ENCODE measurements at places on chromosomes 5 and 9. TPM values are rescaled to one million over a fixed set of nuclear protein-coding genes. Genes with fewer than 3 reads are reported as not detected.

DNA sequence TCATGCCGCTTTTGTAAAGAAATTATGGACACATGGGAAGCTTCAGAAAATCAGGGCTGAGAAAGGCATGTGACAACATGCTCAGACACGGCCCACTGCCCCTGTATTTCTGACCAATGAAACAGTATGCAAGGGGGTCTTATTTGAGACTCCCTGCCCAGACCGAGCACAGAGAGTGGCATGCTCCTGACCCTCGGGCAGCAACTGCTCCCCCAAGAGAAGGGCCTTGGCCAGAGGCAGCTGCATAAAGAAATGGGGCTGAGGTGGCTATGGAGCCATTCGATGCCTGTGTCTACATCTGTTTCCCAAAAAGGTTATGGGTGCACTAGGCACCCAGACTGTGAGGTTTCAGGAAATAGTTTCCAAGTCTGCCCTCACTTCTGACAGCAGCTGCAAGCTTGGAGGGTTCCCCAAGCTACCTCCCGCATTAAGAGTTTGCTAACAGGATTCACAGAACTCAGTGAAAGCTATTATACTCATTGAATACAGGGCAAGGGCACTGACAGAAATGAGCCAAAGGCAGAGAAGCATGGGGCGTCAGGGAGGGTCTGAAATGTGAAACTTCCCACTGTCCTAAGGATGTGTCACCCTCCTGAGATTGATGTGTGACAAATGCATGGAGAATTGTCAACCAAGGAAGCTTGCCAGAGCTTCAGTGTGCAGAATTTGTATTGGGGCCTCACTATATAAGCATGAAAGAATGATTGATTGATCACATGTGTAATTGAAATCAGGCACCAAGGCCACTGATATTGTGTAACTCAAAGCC, 94.3 kb downstream of the DAP start:
- H3K27ac ChIP-seq, result no peak overlapping the region
- no peak overlapping the region for H3K4me3 ChIP-seq
- H3K36me3 ChIP-seq, result no peaks in the 10 kb centered on the region
- peaks cover 6% of the 10 kb centered on the region for H3K4me1 ChIP-seq

GRCh38 chr5:34656700-34657273, 659 bp downstream of the RAI14 start:
- no peaks in the 10 kb centered on the region for H3K36me3 ChIP-seq
- peaks cover 30% of the 10 kb centered on the region for H3K4me1 ChIP-seq
- H3K27ac ChIP-seq, result peak overlapping the region; percentile 97
- H3K4me3 ChIP-seq, result peak overlapping the region; percentile 95
- peak; percentile 70 for DNase-seq

- H3K27ac ChIP-seq, result no peak overlapping the region
- no peak overlapping the region for H3K4me3 ChIP-seq
- DNase-seq, result no peak
Observed at GRCh38 chr9:124062172-124062571, 50.6 kb downstream of the LHX2 start.

DNA sequence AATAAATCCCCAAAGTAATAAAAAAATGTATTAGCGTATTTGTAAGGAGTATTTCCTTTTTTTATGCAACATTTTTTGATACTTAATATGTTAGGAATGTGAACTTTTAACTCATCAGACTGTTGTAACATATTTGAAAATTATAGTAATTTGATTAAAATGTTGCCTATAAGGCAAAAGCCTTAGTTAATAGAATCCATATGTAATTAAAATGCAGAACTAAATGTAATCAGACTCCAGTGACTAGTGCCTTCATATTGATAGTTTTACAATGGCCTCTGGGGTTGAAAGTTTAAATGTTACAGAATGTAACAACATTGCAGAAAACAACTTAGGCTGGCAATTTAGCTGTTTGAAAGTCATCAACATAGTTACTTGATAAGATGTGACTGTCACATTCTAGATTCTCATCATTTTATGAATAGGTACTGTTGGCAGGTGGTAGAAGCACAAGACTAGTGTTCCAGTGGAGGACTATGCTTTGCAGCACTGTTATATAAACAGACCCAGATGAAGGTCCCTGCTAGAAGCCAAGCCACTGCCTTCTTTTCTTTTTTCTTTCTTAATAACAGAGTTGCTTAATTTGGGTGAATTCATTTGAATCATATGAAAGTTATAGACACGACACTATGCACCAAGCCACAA, 382.9 kb downstream of the CCDC171 start:
- H3K4me3 ChIP-seq, result no peak overlapping the region
- no peaks in the 10 kb centered on the region for H3K27me3 ChIP-seq
- H3K36me3 ChIP-seq, result no peaks in the 10 kb centered on the region
- no peak for DNase-seq

DNA sequence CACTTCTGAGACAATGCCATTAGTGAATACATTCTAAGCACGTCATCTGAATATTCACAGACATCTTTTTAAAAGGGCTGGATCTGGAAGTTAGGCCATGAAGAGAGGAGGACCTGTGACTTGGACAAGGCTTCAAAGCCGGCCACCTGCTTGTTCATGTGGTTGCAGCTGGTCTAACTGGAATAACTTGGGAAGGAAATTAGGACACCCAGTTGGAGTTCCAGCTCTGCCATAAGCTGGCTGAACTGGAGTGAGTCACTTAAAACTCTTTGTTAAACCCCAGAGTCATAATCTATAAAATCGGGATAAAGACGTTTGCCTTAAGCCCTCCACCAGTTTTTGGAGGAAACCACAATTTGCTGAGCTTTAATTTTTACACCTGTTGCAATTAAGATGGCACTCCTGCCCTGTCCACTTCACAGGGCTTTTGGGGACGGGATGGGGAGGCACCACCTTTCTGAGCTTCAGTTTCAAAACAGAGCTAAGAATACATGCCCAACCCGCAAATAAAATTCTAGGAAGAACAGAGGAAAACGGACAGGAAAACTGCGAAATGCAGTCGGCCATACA, 536 bp upstream of the STX17 start:
- peak overlapping the region; percentile 98 for H3K27ac ChIP-seq
- DNase-seq, result peak; percentile 67
- peaks cover 33% of the 10 kb centered on the region for H3K4me1 ChIP-seq
- no peaks in the 10 kb centered on the region for H3K27me3 ChIP-seq
- peaks cover under 1% of the 10 kb centered on the region for H3K36me3 ChIP-seq
- peak overlapping the region; percentile 99 for H3K4me3 ChIP-seq

GRCh38 chr5:153676821-153677220, 186.4 kb downstream of the GRIA1 start:
- no peaks in the 10 kb centered on the region for H3K36me3 ChIP-seq
- H3K27me3 ChIP-seq, result no peaks in the 10 kb centered on the region
- H3K27ac ChIP-seq, result no peak overlapping the region
- no peaks in the 10 kb centered on the region for H3K4me1 ChIP-seq

DNA sequence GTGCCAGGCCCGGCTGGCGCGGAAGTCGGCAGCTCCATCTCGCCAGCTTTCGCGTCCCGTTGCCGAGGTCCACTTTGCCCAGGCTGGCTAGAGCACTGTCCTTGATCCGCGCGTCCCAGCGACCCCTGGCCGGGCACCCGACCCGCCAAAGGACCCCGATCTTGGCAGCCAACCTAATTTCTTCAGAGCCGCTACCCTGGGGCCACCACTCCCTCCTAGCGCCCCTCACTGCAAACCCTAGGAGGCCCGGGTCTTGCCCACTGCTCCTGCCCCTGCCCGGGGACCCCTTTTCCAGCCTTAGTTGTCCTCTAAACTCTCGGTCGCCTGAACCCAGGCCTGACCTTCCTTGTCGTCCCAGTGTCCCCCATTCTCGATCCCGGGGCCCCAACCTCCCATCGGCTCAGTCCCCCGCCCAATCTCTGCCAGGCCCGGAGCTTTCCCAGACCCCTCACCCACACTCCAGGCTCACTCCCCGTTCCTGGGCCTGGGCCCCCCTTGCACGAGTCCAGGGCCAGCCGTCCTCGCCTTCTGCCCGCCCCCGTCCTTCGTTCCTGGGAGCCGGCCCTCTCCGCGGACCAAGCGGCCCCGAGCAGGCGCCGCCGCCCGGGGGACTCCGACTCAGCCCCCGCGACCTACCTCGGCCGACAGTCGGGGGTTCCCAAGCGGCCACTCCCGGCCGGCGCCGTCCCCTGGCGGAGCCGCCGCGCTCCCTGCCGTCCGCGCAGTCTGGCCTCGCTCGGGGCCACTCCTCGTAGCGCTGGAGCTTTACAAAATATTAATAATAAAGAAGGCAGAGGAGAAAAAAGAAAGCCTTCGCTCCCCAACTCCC, 701 bp upstream of the LMX1B start:
- H3K36me3 ChIP-seq, result no peaks in the 10 kb centered on the region
- H3K4me1 ChIP-seq, result peaks cover 58% of the 10 kb centered on the region
- H3K4me3 ChIP-seq, result peak overlapping the region; percentile 36
- peaks cover 35% of the 10 kb centered on the region for H3K27me3 ChIP-seq
- H3K27ac ChIP-seq, result no peak overlapping the region

- no peak for DNase-seq
- no peaks in the 10 kb centered on the region for H3K36me3 ChIP-seq
- H3K27ac ChIP-seq, result no peak overlapping the region
- H3K4me3 ChIP-seq, result no peak overlapping the region
- no peaks in the 10 kb centered on the region for H3K27me3 ChIP-seq
Observed at GRCh38 chr5:115850744-115851416, 9.1 kb downstream of the AP3S1 start.

DNA sequence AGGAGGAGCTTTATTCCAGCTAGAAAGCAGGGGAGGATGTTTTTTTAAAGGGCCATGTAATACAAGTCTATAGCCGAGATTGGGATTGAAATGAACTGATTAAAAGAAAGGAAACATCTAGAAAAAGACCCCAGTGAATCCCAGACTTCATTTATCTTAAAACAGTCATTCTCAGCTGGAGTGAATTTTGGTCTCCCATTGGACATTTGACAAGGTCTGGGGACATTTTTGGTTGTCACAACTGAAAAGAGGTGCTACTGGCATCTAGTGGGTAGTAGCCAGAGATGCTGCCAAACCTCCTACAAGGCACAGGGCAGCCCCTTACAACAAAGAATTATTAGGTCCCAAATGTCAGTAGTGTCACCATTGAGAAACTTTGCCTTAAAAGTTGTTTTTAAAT, 16.3 kb upstream of the SPINK4 start:
- H3K27me3 ChIP-seq, result no peaks in the 10 kb centered on the region
- no peak for DNase-seq
- no peaks in the 10 kb centered on the region for H3K36me3 ChIP-seq
- peaks cover 5% of the 10 kb centered on the region for H3K4me1 ChIP-seq
- no peak overlapping the region for H3K27ac ChIP-seq

DNA sequence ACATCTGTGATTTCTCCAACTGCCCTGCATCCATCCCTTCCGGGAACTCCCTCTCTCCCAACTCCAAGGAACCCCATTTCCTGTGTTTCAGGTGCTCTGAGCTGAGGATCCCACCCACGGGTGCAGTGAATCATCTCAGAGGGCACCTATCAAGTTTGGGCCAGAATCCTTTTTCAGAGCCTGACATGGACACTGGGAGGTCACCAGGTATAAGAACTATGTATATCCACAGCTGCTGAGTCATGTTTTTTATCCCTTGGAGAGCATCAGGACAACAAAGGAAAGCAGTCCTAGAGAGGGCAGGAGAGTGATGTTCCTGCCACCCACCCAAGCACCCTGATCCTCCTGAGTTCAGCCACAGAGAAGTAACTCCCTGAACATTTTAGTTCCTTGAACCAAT, 3.8 kb downstream of the MED27 start:
- H3K4me3 ChIP-seq, result no peak overlapping the region
- H3K27ac ChIP-seq, result no peak overlapping the region
- peaks cover 41% of the 10 kb centered on the region for H3K36me3 ChIP-seq

RANBP17 gene
- total RNA-seq, result 17.0 TPM

COL23A1 gene
- total RNA-seq, result under 0.01 TPM

CDH12 gene
- not detected for total RNA-seq

TAS2R1 gene
- not detected for total RNA-seq
